ENCODE measurements at places on chromosomes 1 and 21.
A peak's percentile ranks its signal among the peaks of the same experiment; 100 is the strongest.

GRCh38 chr1:71157715-71158114 is 76.9 kb upstream of the ZRANB2 start:
- DNase-seq = no peak

DNA sequence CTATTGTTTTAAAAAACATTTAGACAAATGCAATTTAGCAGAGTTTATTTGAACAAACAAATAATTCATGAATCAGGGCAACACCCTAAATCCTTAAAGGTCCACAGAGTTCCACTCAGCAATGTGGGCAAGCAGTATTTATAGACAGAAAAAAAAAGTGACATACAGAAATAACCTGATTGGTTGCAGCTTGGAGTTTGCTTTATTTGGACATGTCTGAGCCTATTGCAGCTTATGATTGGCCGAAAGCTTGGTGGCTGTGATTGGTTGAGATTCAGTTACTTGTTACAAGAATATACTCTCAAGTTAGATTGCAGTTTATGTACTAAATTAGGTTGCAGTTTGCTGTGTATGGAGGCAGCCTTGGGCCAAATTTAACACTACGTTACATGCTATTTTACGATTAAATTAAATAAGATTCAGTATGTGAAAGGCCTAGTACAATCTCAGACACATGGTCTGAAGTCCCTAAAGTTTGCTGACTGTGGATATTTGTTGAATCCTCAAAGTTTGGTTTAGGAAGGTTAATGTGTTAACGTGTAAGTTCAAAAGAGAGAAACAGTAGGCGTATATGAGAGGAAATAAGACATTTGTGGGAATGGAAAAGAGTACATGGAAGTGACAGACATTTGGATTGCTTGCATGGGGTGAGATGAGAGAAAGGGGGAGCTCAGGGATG is 6.9 kb upstream of the CAMSAP2 start:
- DNase-seq = no peak

DNA sequence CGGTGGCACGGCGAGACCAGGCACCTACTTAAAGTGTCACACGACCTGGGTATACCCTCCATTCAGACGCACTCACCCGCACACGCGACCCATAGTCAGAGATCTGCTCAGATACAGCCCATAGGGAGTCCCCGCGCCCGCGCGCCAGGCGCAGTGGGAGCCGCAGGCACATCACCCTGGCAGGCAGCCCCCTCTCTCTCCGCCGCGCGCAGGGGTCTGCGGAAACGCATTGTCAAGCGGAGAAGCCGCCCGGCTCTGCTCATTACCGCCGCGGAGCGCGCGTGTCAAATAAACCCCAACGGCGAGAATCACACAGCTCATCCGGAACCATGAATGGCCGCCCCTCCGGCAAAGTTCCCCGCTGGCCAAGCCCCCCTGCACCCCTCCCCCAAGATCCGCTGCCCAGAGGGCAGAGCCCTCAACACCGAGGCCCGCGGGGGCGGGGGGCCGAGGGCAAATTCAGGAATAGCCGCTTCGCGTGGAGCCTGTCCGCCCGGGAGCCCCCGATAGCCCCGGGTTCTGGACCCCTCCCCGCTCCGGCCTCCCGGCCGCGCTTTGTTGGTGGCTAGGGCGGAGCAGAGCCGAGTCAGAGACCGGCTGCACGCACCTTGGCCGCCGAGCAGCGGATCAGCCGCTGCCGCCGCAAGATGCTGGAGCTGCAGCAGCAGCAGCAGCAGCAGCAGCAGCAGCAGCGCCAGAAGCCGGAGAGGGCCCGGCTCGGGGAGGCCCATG is 522 bp downstream of the LRP8 start:
- peak; percentile 23 for DNase-seq

DNA sequence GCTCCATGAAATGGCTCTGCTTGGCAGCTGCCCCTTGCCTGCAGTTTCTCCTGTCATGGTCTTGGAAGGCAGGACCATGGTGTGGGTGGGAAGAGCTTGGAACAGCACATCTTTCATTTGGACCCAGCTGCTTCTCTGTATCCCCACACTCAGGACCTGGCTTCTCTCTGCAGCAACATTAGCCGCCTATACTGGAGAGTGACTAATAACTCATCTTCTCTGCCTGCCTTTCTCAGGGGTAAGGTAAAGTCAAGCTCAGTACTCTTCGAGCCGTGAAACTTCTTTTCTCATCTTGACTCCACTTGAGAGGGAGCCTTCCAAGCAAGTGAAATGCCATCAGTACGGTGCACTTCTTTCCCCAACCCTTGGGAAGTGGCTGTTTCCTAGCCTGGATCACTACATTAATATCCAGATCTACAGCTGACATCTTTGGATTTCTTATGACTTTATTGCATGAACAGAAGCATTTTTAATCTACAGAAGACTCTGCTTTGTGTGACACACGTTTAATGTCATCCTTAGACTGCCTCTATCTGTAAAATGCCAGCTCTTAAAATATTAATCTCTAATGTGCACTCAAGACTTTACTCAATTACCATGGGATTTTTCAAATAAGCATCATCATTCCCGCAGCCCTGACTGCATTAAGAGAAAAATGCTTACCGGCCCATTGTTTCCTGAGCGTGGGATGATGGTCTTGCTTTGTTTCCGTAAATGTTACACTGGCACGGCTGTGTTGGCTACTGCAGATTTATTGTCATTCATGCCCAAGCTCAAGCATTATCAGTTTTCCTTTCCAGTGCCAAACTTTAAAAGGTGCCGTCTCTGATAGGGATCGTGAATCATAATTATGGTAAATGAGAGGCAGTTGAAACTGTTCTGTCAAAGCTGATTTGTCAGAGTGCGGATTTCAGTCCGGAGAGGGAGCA is 242.9 kb downstream of the HHAT start:
- no peak for DNase-seq

- DNase-seq = no peak
Measured at GRCh38 chr1:113292603-113293255, 97.6 kb upstream of the MAGI3 start.

DNA sequence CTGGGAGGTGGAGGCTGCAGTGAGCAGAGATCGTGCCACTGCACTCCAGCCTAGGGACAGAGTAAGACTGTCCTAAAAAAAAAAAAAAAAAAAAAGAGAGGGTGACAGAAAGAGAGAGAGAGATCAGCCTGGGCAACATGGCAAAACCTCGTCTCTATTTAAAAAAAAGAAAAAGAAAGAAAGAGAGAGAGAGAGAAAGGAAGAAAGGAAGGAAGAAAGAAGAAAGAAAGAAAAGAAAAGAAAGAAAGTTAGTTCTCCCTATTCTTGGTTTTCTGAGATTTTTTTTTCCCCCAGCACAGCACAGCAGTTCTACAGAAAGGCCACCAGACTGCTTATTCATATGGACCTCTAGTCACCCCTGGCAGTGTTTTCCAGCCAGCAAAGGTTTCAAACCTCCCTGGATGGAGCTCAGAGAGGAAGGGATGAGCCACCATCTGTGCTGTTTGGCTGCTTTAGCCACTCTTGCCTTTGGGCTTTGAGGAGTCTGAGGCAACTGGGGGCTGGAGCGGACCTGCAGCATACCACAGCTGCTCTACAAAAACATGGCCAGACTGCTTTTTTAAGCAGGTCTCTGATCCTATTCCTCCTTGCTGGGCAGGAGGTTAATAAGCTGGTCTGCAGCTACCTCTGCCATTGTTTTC is 10.6 kb downstream of the S100A6 start:
- no peak for DNase-seq

- DNase-seq = no peak
Measured at GRCh38 chr1:149926296-149926695, 1.3 kb downstream of the SF3B4 start.

DNA sequence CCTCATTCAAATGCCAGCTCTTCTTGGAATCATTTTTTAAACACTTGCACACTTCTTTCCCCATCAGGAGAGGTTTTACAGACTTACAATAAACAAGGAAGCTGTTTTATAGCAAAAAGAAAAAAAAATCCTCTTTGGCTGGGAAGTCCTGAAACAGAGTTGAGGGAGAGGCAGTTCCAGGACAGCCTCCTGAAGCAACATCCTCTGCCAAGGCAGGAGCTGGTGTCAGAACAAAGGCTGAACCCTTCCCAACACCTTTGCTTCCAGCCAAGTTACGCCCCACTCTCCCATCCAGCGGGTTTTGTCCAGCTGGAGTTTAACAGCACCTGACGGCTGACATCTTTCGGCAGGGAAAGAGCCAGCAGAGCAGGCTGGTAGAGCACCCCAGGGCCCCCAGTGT is 287.8 kb downstream of the RRAGC start:
- no peak for DNase-seq

- no peak for DNase-seq
Measured at GRCh38 chr1:199041173-199041914, 402.5 kb downstream of the PTPRC start.

DNA sequence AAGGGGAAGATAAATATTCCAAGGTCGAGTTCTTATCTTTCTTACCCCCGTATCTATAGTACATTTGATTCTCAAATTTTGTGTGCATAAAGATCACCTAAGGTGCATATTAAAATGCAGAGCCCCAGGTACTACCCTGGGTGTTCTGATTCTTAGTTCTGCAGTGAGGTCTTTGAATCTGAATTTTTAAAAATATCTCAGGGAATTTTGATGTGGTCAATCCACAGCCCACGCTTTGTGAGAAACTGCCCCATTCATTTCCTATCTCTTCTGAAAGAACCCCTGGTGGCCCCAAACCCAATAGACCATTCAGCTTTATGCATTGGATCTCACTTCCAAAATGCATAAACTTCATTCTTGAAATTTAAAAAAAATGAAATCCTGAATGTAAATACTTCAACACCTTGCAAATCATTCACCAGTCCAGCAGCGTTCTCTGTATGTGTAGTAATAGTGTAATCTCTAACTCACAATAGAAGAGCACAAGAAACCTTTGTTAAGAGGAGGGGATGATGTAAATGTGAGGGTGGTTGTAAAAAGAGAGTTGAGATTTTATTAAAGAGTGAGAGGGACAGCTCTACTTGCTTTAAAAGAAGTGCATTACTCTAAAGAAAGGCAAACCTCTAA is 108.8 kb upstream of the ZP4 start:
- no peak for DNase-seq

DNA sequence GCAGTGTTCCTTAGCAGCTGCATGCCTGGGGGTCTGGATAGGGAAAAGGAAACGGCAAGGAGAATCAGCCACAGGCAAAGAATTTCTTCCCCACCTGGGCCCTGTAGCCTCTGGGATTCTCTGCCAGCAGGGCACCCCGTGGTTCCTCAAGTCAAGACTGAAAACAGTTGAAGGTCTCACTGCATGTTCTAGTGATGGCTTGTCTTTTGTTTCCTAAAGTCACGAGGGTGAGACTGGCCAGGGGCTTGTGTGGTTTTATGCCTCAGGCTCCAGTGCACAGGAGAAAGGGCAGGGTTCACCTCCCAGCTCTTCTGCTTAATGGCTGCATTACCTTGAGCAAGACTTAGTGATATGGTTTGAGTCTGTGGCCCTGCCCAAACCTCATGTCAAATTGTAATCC is 53.2 kb upstream of the B3GALT5 start:
- DNase-seq = no peak

DNA sequence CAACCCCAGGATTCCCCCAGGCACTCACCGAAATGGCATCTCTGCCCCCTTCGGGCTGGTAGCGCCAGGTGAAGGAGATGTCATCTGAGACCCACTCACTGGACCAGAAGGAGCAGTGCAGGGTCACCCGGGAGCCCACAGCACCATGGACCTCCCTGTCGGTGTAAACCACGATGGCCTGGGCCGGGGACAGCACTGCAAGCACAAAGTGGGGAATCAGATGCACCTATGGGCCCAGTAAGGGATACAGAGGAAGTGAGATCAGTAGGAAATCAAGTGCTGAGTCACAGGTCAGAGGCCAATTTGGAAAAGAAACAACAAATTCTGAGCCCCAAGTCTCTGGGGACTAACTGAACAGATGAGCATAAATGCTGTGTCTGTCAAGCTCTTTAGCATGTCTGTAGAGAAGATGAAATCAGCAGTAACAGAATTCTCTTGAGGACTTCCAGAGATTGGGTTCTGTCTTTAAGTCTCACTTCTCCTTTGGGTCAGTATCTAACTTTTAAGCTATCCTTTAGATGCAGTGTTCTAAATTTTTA is 2.5 kb downstream of the MPZ start:
- no peak for DNase-seq

GRCh38 chr1:209513226-209513625 is 70.3 kb upstream of the CAMK1G start:
- DNase-seq = no peak

Data from stimulated activated CD4-positive, alpha-beta T cell treated with anti-CD3 and anti-CD28 coated beads, Interleukin-12 subunit alpha, Interleukin-12 subunit beta, amount 100 ng/mL, for 24 hours (primary cell).